ENCODE measurements at places on chromosomes 5 and 9.

- DNase-seq = no peak
Observed at GRCh38 chr9:137278061-137278701, 655 bp downstream of the TOR4A start.

GRCh38 chr5:81895307-81895706 lies 76.5 kb upstream of the ATG10 start:
- no peak for DNase-seq

DNA sequence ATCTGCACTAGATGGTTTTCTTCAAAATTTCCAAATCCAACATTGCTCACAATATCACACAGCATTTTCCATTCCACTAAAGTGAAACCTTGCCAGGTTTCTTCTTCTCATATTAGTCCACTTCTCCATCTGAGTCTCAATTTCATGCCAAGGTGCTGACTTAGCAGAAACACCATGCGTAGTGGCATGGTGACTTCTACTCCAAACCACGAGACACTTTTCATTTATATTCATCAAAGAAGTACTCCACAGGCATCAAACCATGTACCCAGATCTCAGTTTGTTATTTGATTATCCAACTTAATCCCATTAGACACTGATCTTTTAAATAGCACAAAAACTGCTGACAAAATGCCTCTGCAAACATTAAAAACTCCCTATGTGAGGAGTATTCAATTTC lies 233.4 kb upstream of the ITGA1 start:
- no peak for DNase-seq

- no peak for DNase-seq
Observed at GRCh38 chr5:83299353-83299752, 172.2 kb upstream of the VCAN start.

DNA sequence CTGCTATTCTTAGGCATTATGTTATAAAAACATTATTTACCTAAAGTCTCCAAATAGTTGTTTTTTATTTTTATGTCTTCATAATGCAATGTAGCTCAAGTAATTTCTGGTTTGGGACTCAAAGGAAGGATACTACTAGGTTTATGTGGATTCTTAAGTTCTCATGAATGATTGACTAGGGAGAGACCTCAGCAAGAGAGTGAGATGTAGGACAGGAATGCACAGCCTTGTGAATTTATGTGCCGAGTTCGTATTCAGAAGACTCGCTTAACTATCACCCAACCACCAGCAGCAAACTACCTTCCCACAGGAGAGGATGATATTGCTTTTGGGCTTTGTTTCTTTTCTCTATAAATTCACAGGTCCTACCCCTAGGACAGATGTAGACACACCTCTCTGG lies 282.9 kb downstream of the ARHGEF28 start:
- no peak for DNase-seq

GRCh38 chr9:122518841-122519240 lies at the start of gene OR1J4:
Gene OR1J4, plus strand, starts transcription at chr9:122519141. Its CDS starts 0 bp downstream, at chr9:122519141.
- DNase-seq = no peak

DNA sequence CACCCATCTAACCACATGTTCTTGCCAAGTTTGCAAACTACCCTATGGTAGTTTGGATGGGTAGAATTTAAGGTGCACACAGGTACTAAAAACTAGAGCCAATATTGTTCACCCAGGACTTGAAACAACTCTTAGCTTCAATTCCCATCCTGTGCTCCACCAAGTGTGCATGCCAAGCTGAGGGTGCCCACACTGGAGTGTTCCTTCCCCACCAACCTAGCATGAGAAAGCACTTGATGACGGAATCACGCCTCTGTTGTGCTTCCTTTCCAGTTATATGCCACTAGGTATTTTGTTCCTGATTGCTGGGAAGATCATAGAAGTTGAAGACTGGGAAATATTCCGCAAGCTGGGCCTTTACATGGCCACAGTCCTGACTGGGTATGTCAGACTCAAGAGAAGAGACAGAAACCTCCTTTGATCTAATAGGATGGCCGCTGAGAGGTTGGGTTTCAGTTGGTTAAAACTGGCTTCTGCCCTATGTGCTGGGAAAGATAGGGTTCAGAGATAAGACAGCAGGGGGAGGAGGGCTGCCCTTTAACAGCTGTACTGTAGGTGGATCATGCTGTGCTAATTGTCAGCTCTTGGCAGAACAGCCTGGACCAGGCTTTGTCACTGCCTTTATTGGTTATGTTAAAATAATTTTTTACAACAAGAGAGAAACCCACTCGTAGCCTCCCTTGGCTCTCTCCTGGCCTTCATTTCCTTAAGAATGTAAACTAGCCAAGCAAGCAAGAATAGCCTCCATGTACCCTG lies 83.5 kb downstream of the SLC1A1 start:
- no peak for DNase-seq

GRCh38 chr9:129857207-129857606 lies 21.9 kb downstream of the USP20 start:
- DNase-seq = no peak

DNA sequence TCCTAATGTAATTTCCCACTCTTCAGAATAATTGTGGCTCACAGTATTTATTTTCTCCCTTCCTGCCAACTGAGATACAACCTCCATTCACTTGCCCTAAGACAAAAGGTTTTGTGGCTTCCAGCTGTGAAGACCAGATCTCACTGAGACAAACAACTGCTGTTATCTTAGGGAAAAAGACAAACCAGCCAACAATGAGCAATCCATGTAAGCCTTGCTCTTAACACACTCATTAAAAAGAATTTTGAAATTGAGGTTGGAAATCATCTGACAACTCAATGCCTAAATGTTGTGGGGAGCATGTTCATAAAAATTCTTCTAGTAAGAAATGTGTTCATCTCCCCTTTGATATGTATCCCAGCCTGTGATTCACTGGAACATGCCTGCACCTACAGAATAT lies 132.9 kb downstream of the ADAMTSL1 start:
- no peak for DNase-seq

- no peak for DNase-seq
Observed at GRCh38 chr5:81632679-81633078, 118.2 kb downstream of the SSBP2 start.

- no peak for DNase-seq
Observed at GRCh38 chr9:116156621-116157314, 3.2 kb downstream of the PAPPA start.

DNA sequence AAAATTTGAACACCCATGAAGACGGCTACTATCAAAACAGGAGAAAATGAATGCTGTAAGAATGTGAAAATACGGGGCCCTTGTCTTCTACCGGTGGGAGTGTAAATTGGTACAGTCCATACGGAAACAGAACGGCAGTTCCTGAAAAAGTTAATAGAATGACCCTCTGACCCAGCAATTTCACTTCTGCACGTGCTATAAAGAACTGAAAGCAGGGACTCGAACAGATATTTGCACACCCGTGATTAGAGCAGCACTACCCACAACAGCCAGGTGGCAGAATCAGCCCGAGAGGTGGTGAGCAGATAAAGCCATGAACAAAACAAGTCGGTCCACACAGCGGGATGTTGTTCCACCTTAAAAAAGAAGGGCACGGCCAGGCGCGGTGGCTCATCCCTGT lies 22.6 kb upstream of the SLC12A7 start:
- DNase-seq = peak; percentile 82

GRCh38 chr9:89489548-89490530 lies 8.1 kb downstream of the SEMA4D start:
- DNase-seq = no peak

DNA sequence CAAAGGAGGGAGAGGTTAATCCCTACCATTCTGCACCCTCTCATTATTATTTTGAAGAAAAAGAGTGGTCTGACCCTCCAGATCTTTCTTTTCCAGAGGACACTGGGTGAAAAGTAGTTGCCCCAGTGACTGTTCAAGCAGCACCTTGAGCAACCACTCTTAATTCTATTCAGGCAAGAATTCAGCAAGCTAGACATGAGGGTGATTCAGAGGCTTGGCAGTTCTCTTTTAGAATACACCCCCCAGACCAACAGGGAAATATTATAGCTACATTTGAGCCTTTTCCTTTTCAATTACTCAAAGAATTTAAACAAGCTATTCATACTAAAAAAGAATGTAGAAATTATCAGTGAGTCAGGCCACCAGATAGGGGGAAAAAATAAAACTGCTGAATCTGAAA lies 178.3 kb downstream of the MRPS30 start:
- no peak for DNase-seq

DNA sequence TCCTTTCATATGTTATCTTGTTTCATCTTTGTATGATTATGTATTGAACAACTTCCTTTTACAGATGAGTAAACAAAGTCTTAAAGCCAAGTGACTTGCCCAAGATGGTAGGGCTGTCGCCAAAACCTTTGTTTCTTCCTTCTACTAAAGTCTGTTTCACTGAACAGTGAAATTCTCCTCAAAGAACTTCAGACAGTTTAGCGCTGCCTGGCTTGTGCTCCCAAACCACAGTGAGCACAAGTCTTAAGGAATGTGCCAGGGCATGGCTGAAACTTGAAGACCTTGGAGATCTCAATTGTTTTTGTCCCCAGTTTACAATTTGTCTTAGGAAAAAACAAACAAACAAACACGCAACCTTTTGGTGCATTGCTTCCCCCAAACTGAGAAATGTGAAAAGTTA lies 273.5 kb downstream of the CRB2 start:
- no peak for DNase-seq

- DNase-seq = no peak
Observed at GRCh38 chr9:134642385-134643181, 980 bp downstream of the COL5A1 start.

DNA sequence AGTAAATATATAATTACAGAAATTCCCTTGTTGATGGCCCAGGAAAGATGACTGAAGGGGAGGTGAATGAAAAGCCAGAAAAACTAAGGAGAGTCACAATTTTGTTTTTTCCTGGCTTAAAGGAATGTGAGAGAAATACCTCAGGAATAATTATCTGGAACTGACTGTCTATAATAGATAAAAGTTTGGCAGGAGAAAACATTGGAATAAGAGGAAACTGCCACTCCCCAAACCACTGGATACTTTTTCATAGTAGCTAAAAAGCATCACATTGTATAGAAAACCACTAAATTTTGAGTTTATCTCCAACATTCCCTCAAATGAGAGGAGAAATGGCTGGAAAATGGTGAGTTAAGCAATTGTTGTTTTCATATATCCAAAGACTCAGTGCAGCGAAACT lies 326.0 kb downstream of the NPR3 start:
- DNase-seq = no peak

GRCh38 chr5:32814141-32814540 lies 103.0 kb downstream of the NPR3 start:
- no peak for DNase-seq

- no peak for DNase-seq
Observed at GRCh38 chr9:112310826-112311225, 22.6 kb downstream of the PTBP3 start.
